A549 (cell line): ENCODE measurements at places on chromosomes 12 and 14. TPM values are rescaled to one million over a fixed set of nuclear protein-coding genes. Genes with fewer than 3 reads are reported as not detected.
A peak's percentile ranks its signal among the peaks of the same experiment; 100 is the strongest.

DNA sequence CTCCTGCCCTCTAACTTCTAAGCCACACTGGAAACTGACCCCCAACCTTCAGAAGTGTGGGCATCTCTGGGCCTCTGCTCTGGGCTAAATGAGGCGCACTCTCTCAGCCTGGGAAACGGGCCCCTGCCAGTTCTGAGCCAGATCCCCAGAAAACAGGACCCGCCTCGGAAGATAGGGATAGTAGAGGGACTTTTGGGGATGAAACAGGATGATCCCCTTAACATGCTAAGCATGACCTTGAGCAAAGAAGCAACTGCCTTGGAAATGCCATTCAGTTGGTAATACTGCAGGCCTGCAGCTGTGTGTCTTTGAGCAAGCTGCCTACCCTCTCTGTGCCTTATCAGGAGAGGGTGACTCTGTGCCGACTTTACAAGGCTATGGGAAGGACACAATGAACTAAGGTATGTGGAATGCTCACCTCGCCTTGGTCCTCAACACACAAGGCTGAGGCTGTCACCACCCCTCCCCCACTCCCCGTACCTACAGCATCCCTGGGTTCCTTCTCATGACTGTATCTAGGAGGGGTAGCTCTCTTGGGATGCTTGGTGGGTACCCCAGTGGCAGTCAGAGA is 54.0 kb downstream of the NCOR2 start:
- DNase-seq = no peak

GRCh38 chr12:76726626-76727025 is 37.3 kb upstream of the ZDHHC17 start:
- DNase-seq = no peak

- no peak for DNase-seq
These were observed 121.5 kb downstream of the RBM19 start for GRCh38 chr12:113844495-113845210.

DNA sequence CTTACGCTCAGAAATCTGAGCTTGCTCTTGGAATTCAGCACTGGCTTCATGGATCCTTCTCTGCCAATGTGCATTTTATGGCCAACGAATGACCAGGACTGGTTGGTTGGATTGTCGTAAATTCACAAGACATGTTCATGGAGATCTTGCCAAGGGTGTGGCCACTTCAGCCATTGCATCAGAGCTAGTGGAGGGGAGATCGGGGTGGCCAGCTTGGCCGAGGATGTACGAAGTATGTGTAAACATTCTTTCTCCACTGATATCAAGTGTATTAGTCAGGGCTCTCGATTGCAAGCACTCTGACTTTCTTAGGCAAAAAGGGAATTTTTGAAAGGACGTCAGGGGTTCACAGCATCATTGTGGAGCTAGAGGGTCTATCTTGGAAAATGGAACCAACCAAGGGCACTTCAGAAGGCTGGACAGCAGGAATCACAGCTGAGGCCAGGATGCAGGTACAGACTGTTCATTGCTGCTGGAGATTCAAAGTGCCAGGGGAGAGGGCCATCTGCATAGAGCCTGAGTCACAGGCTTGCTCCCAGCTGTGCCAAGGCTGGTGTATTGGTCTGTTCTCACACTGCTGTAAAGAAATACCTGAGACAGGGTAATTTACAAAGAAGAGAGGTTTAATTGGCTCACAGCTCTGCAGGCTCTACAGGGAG is 32.9 kb upstream of the ADGRD1 start:
- no peak for DNase-seq

GRCh38 chr12:57237932-57238853 is 8.7 kb downstream of the SHMT2 start:
- DNase-seq = no peak

- no peak for DNase-seq
These were observed 1720.2 kb upstream of the SEL1L start for GRCh38 chr14:83253870-83254269.

- DNase-seq = no peak
These were observed 96.0 kb downstream of the RASSF9 start for GRCh38 chr12:85740186-85740585.

FOXM1 gene
- 84.0 to 84.2 TPM (median 84.2 TPM) in 3 replicates for polyA plus RNA-seq

DNA sequence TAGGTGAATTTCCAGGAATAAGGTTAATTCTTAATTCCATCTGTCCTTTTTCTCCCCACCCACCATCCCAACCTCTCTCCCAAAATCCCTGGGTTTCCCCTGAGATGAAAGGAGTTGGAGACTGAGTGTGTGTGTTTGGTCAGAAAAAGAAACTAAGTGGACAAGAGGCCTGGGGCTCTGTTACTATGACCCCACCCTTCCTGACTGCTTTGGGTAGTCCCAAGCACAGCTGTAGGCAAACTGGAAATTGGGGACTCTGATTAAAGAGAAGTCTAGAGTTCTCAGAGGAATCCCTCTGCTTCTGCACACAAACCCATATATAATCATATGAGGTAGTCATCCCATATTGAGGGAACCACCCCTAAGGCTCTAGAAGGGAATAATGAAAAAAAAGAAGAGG is 7.0 kb upstream of the HOXC12 start:
- DNase-seq = no peak

DNA sequence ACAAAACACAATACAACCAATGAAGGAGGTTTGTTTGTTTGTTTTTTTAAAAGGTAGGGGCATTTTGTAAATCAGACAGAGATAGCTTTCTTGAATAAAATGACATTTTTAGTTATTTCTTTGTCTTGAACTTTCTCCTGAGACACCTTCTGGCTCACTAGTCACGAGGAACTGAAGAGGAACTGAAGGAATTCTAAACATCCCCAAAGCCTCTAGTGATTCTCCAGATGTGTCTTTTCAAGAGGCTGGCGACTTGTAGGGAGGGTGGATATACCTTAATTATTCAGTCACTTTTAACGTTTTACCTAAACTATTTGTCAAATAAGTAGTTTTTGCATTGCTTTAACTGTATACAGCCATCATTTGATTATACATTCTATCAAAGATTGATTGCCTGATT is 211.2 kb upstream of the LRIG3 start:
- no peak for DNase-seq

- DNase-seq = peak; percentile 50
These were observed 965.5 kb downstream of the TMEM121 start for GRCh38 chr14:106491851-106492250.

ANKRD52 gene
- 47.4 to 48.7 TPM (median 48.0 TPM) in 3 replicates for polyA plus RNA-seq

IGF1 gene
- 0.01 TPM in 1 of 3 replicates, not detected in the others for polyA plus RNA-seq

SERPINA12 gene
- polyA plus RNA-seq = not detected in 3 replicates

MUCL1 gene
- not detected in 3 replicates for polyA plus RNA-seq

DNA sequence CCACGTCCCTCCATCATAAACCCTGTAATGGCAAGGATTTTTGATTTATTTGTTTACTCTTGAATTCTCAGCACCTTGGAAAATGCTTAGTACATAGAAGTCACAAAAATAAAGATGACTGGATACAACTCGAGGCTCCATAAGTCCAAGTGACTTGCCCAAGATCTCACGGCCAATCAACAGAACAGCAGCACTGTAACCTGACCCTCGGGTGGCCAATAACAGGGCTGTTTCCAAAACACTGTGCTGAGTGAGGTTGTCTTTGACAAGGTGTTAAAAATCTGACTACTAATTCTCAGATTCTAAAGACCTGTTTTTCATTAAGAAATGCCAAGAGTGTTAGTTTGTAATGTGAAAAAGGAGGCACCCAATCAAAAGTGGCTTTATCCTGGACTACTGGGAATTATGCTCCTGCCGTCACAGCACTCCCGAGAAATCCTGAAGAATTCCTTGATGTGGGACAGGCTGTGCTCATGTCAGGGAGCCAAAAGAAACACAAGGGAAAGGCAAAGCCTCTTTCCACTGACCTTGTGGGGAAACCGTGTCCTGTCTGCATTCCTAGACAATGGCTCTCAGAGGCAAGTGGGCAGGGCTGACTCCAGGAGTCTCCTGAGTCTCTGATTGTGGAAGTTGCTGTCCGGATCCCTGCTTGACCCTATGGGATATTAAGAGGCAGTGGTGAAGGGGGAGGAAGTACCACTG is 204.7 kb upstream of the PELI2 start:
- no peak for DNase-seq

DNA sequence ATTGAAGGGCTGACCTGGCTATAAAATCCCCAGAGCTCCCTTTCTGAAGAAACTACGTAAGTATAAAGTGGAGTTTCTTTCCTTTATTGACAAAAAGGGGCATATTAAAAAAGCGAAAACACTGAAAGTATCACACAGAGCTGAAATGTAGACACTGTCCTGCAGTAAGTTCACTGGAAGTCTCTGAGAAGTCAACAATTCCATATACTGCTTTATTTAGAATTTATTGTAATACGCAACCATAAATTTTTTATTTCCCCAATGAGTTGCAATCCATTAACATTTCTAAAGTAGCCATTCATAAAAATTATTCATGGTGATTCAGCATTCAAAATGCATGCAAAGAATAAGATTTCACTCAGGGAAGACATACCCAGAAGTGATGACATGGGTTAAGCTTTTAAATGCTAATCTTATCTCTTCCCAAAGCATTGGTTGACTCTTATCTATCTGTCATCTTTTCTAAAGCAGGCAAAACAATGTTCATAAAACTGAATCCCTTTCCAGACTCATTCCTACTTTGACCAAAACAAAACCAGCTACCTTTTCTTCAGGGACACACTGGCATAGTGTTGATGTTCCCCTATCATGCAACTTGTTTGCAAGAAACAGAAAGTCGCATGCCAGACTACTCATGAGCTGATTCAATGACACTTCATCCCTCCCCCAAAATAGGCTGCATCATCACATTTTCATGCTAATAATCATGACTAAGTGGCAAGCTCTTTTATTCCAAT is 17.3 kb downstream of the KITLG start:
- DNase-seq = no peak

MFAP5 gene
- polyA plus RNA-seq = 0.15 to 0.41 TPM (median 0.40 TPM) in 3 replicates

GPR84 gene
- 0.04 TPM in 1 of 3 replicates, not detected in the others for polyA plus RNA-seq
